Stimulated activated CD8-positive, alpha-beta memory T cell treated with anti-CD3 and anti-CD28 coated beads, Interleukin-4, amount 100 ng/mL, for 1 hour (primary cell): ENCODE measurements at places on chromosomes 6 and 20.

GRCh38 chr6:116398316-116399010, 27.7 kb downstream of the DSE start:
- no peak for DNase-seq

- DNase-seq: no peak
Measured at GRCh38 chr20:43936104-43936770, 21.6 kb downstream of the TOX2 start.

DNA sequence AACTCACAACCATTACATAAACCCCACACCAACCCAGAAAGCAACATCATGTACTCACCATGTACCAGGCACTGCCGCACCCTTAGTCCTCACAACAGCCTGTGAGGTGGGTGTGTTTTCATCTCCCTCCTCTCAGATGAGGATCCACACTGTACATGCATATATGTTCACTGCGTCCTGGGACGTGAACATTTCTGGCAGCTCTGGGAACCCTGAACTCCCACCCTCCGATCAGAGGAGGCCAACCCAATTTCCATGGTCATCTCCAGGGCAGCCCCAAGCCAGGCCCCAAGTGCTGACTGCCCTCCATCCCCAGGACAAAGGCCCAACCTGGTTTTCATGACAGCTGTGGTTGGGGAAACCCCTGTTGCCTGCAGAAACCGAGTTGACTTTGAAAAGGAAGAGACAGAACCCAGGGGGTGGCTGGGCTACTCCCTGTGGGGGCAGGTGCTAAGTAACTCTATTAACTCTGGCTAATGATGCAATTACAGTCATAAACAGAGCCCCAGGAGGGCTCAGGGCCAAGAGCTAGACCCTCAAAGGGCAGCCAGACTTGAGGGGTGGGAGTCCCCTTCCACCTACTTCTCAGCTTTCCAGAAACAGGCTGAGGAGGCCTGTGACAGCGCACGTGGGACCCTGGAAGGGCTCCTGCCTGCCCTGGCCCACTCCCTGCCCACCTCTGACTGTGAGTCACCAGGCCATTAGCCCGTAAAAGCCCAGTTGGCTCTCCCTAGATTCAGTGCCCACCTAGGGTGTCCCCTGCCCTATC, 2.6 kb downstream of the TFEB start:
- peak; percentile 34 for DNase-seq

DNA sequence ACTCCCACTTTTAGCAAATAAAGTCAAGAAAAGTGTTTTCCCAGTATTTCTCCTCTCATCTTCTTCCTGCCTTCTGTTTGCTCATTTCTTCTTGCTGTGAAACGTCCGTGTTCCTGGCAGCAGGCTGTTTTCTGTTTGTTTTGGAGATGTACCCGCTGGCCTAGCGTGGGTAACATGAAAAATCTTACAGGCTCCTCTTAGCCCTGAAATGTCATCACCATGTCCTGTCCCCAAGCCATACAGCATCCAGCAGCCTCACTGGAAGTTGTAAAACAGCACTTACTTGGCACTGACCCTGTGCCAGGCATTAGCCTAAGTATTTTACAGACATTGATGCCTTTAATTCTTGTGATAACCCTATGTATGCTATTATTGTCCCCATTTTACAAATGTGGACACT, 371.1 kb downstream of the FOXA2 start:
- no peak for DNase-seq

DNA sequence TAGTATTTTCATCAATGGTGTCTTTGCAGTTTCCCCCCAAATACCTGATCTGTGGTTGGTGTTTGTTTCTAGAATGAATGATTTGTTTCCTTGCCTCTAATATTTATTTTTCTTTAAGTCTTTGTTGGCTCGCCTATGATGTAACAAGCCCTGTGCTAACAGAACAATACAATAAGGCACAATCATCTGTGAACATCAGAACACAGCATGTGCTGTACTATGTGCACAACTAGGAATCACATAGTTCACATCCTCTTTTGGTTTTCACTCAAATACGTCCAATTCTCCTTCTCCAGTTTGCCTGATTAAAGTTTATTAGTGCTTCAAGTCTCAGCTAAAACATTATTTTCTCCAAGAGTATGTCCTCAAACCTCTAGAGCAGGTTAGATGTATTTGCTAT, 613.1 kb downstream of the EPHA7 start:
- DNase-seq: no peak

DNA sequence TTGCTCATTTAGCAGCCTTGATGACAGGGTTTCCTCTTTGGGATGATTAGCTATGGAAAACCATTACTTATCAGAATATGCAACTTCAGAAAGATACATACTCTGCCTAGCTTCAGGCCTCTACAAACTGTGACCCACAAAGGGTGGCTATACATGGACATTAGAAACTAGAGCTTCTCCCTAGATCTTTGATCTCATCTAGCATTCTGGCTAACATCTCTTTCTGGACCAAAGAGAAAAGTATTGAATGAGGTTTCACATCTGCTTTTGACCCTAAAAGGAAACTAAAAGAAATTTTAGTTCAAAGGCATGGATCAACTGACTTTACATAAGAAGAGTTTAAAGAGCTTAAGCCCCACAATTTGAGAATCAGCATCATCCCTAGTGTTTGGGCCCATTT, 12.4 kb upstream of the HMGN3 start:
- no peak for DNase-seq

- no peak for DNase-seq
Measured at GRCh38 chr6:7544597-7544996, 3.1 kb downstream of the DSP start.

DNA sequence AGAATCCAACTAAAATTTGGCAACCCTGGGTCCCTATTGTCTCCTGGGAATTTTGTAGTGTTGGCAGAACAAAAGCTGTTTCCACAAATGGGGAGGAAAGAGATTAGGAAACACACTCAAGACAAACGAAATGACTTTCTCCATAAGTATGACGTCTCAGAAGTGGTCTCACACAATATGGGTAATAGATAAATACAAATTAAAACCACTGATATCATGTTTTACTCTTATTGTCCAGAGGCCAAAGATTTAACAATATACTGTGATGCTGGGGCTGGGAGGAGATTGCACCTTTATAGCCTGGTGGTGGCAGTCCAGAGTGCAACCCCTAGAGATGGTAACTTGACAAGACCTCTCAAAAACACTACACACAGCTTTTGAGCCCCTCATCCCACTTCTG, 18.6 kb downstream of the FKBP1A start:
- no peak for DNase-seq

DNA sequence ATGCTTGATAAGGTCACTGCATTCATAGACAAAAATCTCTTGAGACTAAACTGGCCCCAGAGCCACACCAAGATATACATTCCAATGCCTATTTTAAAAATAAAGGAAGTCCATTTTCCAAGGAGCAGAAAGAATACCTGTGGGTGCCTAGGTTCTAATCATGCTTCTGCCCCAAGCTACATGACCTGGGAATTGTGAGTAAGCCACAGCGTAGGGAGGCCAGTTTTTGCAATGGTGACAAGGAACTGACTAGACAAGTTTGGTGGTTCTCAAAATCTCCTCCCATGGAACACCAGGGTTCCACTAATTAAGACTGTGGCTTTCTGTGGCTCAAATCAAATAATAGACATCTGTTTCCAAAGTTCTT, 83.3 kb downstream of the GMDS start:
- no peak for DNase-seq

DNA sequence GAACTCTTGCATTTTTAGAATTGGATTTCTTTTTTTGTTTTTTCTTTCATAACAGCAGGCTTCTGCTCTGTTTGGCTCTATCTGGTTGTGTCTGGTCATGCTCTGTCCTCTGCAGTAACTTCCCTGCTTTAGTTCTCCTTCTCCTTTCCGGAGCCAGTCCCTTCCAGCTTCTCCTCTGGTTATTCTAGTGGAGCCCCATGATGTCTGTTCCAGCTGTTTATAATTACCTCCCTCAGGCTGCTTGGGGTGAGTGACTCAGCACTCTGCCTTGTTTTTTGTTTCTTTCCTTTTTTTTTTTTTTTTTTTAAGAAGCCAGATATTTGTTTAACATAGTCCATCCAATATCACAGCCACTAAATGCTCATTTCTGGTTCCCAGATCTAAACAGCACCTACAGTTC, 409.6 kb downstream of the MAFB start:
- DNase-seq: no peak

- DNase-seq: no peak
Measured at GRCh38 chr20:57526087-57526884, 1.3 kb upstream of the CTCFL start.

DNA sequence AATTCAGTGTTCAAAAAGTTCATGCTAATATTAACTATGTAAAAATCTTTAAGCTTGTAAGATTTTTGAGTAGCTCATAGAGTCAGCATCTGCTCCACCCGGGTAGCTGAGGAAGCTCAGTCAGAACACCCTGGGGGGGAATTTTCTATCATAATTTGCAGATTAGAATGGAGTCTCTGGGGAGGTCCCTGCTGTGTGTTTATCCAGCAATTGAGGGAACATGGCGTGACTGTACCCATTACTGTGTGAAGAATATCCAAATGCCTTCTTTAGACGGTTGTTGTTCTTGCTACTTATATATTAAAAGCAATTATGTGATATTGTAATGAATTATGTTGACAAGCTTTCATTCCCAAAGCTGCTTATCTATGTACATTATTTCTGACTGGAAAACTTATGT, 64.8 kb downstream of the AIG1 start:
- DNase-seq: no peak

- no peak for DNase-seq
Measured at GRCh38 chr6:131381052-131381708, 191.8 kb upstream of the ARG1 start.

DNA sequence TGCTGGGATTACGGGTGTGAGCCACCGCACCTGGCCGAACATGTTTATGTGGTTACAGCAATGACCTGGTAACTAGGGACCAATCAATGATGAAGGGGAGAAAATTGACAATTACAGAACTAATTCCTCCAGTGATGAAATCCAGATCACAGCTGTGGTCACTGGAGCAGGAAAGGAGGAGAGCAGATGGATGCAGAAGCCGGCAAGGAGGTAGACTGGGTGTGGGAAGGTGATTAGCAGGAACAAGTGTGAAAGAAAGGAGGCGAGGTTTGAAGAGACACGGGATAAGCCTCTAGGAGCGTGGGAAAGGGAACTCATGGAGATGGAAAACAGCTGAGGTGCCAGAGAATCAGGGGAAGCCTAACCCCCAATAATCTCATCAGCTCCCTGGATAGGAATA, 17.2 kb upstream of the SPAG4 start:
- DNase-seq: no peak

DNA sequence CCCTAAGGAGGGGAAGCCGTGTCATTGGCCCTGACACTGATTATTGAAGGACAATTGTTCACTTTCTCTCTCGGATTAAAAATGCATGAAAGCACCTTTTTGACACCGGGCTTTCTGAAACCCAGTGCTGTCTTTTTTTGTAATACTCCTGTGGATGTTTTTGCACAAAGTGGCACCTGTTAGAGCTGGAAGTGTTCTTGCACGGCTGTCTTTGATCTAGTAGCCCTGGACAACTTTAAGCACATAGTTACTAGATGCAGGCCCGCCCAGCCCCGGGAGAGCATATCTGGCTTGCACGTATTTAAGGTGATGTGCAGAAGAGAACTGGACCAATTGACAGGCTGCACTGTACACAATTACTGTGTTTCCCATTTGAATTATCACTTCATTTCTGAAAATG, 72.6 kb downstream of the ARID1B start:
- DNase-seq: no peak

- DNase-seq: no peak
Measured at GRCh38 chr20:12305188-12305950, 387.7 kb downstream of the BTBD3 start.

DNA sequence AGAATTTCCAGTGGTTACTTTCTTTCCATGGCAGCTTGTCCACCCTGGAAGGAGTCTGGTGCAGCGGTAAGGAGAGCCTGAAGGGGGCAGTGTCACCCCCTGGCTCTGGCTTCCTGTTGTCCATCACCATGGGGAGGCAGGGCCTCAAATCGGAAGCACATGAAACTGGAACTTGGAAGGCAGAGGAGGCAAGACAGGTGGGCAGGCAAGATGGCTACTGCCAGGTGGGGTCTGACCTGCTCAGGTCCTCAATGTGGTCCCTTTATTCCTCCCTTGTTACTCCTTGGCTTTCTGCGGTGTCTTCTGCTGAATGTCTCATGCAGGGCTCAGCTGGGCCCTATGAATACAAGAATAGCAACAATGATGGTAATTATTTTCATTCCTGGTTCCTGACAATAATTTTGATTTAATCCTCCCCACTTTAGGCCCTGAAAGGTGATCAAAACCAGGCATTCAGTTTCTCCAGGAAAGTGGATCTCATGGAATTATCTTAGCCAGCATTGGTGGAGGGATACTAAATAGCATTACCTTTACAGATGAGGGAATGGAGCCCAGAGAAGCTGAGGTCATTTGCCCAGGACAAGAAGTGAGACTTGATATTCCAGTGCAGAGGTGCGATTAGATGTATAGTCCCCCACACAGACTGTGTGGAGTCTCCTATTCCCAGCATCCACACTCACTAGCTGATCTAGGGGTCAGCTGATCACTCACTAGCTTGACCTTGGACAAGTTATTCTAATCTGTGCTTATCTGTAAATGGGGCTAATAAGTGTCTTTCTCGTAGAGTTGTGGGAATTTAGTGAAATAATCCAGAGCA, 17.6 kb upstream of the SNAI1 start:
- DNase-seq: no peak
